ENCODE measurements at places on chromosomes 13 and 19.

- DNase-seq: no peak
Observed at GRCh38 chr19:460877-461720, at the start of gene SHC2. Gene SHC2 (minus strand): TSS chr19:461033. CDS start chr19:460996, 37 bp downstream.

DNA sequence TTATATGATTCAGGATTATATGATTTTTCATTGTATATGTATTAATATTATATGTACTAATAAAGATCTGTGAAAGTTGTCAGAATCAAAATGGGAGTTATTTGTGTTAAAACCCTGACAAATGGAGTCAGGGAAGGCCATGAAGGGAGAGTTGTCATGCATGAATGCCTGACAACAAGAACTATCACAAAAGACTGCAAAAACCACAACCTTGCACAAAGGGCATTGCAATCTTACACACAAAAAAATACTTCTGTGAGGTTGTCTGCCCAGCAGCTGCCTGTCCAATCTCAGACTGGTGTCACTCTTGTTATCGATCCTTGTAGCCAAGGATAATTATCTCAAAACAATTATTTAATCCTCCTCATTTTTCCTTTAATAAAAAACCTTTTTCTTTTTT lies 21.2 kb upstream of the RBM26 start:
- no peak for DNase-seq

- DNase-seq: no peak
Observed at GRCh38 chr13:37679043-37679442, 80.5 kb upstream of the POSTN start.

DNA sequence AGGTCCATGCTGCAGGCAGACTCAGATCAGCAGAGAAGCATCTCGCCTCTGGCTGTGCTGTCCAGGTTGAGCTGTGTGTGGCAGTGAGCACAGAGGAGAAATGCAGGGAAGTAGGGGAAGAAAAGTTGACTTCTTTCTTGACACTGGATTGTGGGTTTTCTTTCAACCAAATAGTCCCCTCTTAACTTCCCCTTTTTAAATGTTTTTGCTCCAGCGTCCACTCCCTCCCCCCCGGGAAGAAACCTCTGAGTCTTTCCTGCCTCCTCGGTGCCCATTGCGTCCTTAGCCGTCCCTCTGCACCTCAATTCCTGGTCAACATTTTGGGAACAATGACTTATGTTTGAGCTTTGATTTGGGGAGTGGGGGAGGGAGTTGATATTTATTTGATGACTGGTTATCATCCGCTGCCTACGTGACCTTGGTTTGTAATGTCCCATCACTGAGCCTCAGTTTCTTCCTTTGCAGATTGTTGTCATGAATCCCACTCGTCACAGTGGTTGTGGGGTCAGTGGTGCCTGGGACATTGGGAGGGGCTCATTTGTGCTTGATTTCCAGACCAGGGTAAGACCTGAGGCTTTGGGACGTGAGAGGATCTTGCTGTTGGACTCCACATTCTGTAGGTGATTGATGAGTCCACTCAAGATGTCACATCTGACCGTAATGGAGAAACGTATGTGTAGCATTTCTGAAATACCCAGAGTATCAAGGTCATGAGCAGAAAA lies at the start of gene LILRB2:
TSS of gene LILRB2 (minus strand) at position 104 of the 722 bp plus-strand sequence. CDS start 614 bp downstream, outside the sequence.
- no peak for DNase-seq

DNA sequence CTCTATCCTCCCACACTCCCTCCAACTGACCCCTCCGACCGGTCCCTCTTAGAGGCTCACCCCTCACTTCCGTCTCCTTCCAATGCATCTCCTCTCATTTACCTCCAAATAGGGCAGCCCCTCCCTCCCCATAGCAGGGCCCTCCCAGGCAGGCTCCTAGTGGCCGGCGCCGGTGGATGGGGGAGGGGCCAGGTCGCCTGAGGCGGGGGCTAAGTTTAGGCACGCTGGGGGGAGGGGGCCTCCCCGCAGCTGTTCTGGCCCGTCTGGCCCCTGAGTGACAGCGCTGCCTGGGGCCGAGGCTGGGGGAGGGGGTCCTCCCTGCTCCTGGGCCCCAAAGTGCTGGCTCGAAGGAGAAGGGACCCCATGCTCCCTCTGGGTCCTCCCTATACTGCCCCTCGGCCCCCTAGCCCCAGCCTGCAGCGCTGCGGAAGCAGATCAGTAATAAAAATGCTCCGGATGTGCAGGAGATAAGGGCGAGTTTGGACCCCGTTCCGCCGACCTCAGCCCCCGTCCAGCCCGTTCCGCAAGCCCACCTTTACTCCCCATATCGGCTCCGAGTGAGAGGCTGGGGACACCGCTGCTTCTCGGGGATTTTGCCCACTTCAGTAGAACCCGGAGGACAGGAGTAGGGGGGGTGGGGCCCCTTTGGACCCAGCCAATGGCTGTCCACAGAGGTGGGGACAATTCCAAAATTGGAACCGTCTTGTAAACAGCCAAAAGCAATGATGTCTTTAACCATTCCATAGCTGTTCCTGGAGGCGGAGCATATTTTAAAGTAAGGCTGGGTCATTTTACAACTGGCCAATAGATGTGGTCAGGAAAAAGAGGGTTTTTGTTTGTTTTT lies 4.0 kb downstream of the RTN2 start:
- DNase-seq: no peak

DNA sequence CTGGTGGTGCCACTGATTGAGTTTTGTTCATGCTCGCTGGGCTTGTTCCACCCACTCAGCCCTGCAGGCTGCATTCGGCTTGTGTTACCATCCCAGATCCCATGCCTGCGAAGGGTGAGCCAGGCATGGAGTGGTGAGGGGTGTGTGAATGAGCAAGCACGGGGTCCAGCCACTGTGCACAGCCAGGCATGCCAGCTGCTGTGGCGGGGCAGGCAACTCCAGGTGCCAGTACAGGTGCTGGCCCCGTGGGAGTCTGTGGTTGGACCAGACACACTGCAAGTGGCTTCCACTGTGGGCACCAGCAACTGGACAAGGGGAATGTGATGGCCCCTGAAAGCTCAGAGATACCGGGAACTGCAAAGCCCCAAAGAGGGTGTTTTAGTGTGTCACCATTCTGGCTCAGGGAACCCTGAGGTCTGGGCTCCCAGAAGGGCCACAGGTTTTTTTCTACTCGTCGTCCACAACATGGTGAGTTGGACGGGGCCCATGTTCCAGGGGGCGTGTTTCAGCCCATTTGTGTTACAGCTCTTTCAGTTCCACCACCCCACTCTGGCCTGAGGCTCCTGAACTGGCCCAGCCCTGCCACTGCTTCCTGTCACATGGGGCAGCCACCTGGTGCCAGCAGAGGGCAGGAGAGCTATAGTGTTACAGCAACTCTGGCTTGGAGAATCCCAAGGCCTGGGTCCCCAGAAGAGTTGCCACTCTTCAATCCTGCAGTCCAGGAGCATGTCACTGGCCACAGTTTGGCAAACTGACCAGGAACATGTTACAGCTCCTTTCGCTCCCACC lies 217.0 kb upstream of the OBI1 start:
- no peak for DNase-seq

DNA sequence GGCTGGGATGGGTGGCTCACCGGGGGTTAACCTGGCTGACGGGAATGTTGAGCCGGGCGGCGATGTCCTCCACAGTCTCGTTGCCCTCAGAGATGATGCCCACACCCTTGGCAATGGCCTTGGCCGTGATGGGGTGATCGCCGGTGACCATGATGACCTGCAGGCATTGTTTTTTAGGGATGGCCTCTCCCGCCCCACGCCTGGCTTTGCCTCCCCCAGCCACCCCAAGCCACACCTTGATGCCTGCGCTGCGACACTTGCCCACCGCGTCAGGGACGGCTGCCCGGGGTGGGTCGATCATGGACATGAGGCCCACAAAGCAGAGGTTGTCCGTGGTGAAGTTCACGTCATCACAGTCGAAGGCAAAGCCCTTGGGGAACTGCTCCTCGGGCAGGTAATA lies 16.1 kb downstream of the ATP1A3 start:
- no peak for DNase-seq

DNA sequence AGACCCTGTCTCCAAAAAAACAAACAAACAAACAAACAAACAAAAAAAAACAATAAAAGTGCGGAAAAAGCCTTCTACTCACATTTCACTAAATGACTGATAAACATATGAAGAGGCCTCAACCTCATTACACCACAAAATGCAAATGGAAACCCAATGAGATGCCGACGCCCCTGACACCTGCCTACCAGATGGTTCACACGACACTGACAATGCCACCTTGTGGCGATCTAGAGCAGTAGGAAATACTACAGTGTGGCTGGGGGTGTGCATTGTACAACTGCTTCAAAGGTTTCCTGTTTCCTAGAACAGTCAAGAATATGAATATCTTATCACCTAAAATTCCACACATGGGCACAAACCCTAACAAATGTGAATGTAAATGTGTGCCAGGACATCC lies 14.0 kb downstream of the SCGB2B2 start:
- no peak for DNase-seq

DNA sequence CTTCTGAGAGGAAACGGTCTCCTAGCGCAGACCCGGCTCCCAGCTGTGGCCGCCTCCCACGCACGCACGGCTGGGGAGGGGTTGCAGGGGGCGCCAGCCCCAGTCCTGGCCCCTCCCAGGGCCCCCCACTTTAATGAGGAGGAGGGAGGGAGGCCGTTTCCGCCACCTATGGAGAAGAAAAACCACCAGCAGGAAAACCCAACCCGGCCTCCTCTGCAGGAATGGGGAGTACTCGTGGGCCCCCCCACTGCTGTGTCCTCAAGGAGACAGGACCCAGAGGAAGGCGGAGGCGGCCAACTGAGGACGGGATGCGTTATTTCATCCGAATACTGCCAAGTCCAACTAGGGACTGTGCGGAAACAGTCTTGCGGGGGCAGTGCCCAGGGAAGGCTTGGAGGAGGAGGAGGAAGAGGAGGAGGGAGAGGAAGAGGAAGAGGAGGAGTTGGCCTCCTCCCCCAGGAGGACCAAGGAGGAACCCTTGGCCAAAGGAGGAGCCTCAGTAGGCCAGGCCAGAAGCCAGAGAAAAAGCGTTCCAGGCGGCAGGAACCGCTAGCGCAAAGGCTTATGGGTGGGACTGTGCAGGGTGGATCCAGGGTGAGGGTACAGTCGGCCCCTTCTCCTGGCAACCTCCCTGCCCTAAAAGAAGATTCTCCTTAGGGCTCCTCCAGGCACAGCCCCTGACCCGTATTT lies 3.9 kb upstream of the SSBP4 start:
- DNase-seq: no peak

GRCh38 chr13:32016631-32017030 lies 14.9 kb upstream of the FRY start:
- no peak for DNase-seq

GRCh38 chr13:32895296-32895695 lies 120.9 kb upstream of the KL start:
- no peak for DNase-seq

DNA sequence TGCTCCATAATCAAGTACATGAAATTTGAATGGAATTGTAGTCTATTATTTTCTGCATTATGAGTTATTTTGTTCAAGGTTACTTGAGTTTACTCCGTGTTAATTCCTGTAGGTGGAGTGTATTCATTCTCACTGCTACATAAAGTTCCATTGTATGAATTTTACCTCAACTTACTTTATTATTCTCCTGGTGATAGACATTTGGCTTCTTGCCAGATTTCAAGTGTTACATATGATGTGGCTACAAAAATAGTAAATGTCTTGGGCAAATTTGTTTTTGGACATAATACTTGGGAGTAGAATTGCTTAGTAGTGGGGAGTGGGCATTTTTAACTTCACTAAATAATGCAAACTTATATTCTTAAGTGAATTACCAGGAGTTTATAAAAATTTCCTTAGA lies 328.9 kb downstream of the SHISA2 start:
- no peak for DNase-seq

DNA sequence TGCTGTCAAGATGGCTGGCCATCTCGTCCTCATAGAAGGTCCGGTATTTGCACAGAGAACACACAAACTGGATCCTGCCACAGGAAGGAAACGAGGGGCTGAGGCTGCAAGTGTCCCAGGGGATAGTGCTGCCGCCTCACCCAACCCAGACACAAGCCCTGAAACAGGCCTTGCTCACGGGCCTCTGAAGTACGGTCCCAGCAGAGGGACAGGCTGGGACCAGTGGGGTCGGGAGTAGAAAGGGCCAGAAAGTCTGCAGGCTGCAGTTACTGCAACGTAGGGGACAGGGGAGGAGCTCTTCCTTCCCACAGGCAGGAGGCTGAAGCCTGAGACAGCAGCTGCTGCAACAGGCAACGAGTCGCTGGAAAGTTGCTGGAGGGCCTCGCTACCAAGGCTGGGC lies 18.2 kb upstream of the AKAP8 start:
- DNase-seq: no peak

- DNase-seq: no peak
Observed at GRCh38 chr13:52002361-52002760, 8.9 kb downstream of the ATP7B start.

DNA sequence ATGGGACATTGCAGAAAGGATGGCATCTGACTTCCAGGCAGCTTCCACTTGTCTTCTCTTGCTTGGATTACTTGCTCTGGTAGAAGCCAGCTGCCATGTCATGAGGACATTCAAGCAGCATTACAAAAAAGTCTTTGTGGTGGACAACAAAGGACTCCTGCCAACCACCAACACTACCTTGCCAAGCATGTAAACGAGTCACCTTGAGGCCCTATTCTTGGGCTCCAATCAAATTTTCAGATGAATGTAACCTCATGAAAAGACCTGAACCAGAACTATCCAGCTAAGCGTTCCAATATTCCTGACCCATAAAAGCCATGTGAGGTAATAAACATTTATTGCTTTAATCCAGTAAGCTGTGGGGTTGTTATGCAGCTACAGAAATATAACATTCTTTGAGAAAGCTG lies 12.5 kb downstream of the PROSER1 start:
- no peak for DNase-seq

DNA sequence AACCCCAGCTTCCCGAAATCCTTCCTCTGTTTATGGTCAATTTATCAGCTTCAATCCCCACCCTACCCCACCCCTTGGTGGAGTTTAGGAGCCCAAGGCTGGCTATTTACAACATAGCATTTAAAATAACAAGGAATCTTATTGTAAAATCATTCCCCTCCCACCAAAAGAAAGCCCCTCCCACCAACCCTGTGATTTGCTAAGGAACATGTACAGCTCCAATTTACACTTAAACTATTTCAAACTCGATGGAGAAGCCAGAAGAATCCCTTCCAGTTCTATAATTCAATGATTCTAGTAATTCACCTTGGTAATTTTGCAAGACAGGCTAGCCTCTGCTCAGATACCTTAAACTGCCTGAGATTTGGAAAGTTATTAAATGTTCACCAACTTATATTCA lies 3.0 kb downstream of the LATS2 start:
- no peak for DNase-seq

DNA sequence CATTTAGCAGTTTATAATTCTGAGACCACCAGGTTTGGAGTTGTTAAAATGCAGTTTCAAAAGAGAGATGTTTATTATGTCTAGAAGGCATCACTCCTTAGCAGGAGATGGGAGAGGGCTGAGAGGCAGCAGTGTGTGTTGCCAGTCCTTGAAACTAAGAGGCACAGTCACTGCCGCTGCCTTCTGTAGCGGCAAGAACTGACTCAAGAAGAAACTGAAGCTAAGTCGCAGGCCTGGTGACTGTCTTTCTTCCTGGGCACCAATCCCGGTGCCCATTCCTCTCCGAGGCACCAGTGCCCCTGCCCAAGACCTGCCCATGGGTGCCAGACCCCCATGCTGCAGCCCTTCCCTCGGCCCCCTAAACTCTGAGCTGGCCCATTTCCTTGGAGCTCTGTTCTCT lies 20.1 kb downstream of the N4BP2L1 start:
- DNase-seq: no peak

- no peak for DNase-seq
Observed at GRCh38 chr13:31435536-31435935, 235.8 kb downstream of the B3GLCT start.

Measured in stimulated activated CD4-positive, alpha-beta T cell treated with anti-CD3 and anti-CD28 coated beads, TNF-alpha, amount 100 ng/mL, for 1 hour (primary cell).